CD4-positive, alpha-beta T cell treated with Interleukin-2 at 100 ng/mL for 4 hours (primary cell): ENCODE measurements at places on chromosomes 3 and 15.

- DNase-seq: no peak
These were observed 112.7 kb upstream of the SLC4A7 start for GRCh38 chr3:27596921-27597320.

DNA sequence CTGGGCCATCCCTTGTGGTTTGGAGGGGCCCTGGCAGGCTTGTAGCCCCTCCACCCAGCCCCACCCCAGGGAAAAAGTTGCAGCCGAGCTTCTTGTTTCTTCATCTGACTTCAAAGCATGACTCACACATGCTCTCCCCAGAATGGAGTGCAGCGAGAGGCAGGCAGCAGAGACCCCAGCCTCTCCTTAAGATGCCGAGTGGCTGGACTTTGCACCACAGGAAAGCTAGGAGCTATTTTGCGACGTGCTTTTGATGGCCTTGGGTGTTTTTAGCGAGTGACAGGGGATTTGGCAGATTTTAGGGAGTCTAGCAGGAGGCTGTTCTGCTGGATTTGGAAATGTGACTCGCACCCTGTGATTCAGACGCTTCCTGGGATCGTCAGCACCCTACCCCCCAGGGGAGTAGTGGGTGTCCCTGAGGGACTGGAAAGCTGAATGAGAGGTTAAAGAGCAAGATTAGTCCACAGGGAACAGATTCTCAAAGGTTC lies 14.2 kb downstream of the BAHD1 start:
- no peak for DNase-seq

DNA sequence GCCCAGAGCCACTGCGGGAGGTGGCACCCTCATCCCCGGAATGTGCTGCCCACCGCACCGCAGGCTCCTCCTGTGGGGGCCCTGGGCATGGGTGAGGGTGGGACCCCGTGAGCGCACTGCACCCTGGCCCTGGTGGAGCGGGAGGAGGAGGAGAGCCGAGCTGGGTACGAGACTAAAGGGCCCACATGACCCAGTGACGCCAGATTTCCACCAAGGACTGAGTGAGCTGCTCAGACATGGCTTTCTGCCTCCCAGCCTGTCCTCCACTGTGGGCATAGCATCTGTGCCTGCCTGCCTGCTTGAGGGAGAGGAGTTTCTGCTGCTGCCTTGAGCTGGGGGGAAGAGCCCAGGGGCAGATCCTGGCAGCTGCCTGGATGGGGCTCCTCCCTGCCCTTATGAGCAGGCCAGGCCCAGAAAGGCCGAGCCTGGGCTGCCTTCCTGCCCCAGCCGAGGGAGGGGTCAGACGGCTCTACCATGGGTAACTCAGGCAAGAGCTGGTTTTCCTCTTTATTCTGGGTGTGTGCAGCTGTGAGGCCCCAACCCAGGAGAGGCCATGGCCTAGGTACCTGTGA lies 88.4 kb downstream of the VGLL4 start:
- no peak for DNase-seq

DNA sequence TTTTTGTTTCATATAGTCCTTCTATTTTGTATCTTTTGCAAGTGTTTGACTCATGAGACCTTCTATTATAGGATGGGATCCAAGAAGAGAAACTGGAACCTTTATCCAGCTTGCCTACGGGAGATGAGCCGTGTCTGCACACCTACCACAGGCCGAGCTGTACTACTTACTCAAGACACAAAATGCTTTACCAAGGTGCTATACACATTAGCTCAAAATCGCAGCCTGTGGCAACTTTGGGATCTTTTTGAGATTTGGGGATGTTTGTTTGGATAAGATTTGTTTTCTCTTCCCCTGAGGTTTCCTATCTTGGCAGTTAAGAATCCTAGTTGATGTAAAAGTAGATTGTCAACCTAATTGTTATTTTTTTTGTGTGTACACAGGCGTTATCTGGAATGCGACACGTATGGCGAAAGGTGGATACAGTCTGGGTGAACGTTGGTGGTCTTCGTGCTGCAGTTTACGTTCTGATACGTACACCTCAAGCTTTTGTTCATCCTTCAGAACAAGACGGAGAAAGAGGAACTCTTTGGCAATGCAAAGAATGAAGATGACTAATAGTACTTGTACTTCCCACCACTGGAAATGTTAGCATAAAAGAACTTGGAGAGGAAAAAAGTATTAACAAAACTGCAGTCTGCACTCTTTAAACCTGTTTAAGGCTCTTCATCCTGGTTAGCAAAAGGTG lies 13.1 kb upstream of the SETD5 start:
- no peak for DNase-seq

- peak; percentile 89 for DNase-seq
These were observed 4.4 kb upstream of the CXCR6 start for GRCh38 chr3:45938864-45939263.

- no peak for DNase-seq
These were observed 408.9 kb upstream of the THBS1 start for GRCh38 chr15:39171944-39172368.

DNA sequence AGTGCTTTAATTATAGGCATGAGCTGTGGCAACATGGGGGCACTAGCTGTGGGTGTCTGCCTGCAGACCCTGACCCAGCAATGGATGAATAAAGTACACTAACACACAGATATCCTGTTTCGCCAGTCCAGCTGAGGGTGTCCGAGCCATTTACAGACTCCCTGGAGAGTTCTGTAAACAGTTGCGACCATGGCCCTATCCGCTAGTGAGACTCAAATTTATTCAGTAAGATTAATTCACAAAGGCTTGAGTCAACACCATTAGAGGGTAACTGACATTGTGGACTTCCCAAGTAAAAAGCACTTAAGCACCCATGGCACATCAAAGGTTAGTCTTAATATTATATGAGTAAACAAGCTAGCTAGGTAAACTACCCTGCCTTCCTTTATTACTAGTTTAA lies 161.6 kb downstream of the TBL1XR1 start:
- no peak for DNase-seq

GRCh38 chr3:70824773-70825172 lies 512.3 kb upstream of the MDFIC2 start:
- no peak for DNase-seq

DNA sequence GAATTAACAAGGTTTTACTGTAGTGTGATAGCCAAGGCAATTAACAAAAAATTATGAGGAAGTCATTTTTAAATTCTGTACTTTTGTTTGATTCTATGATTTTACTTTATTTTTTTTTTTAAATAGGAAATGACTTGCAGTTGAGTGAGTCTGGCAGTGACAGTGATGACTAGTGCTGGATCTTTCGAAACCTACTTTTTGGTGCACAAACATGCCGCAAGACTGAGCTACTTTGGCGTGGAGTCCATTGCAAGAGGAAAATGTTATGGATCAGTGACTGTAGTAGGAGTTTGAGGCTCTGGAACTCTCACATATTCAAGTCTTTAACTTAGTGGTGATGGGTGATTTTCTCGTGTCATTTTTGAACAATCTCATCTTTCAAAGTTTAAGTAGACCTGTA lies 11.6 kb downstream of the EAF1 start:
- no peak for DNase-seq

DNA sequence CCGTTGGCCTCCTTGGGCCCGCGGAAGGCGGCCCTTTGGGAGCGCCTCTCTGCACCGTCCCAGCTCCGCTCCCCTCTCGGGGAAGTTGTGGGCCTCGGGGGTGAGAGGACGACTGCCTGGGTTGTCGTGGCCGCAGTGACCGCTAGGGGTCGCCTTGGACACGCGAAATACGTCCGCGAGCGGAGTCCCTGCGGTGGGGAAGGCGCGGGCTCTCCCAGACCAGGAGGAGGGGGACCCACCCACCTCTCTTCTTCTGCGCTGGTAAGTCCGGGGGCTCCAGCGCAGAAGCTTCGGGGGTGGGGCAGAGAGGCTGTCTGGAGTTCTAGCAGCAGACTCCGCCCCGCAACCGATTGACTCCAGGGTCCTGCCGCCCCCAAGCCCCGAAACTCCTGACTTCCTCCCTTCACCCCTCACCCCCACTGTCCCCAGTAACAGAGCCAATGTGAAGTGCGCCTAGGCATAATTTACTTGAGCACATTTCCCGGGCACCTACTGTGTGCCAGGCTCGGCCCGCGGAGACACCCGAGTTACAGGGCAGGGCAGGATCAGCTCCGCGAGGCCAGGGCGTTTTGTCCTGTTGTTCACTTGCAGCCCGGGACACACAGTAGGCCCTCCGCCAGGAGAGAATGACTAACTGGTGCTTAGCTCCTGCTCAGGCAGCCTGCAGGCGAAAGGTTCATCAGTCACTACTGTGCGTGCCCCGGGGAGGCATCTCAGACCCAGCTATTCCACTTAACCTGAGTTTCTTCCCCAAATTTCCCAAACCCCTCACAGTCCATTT lies 32.8 kb downstream of the DNASE1L3 start:
- DNase-seq: peak; percentile 89

GRCh38 chr3:194379231-194379630 lies 9.7 kb upstream of the LRRC15 start:
- DNase-seq: no peak

DNA sequence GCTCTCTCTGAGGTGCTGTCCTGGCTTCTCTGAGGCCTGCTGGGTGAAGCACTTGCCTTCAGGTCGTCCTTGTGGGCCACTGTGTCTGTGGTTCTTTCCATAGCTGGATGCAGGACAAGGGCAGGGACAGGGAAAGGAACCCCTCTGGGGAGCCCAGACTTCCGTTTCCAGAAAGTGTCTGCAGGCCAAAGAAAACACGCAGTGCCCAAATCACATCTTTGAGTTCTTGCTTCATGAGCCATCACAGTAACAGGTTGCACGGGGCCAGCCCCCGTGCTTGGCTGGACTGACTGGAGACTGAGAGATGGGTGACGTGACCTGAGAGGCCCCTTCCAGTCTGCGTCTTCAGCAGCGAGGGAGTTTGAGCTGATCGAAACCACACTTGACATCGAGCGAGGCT lies 115.8 kb downstream of the GABRG3 start:
- no peak for DNase-seq

DNA sequence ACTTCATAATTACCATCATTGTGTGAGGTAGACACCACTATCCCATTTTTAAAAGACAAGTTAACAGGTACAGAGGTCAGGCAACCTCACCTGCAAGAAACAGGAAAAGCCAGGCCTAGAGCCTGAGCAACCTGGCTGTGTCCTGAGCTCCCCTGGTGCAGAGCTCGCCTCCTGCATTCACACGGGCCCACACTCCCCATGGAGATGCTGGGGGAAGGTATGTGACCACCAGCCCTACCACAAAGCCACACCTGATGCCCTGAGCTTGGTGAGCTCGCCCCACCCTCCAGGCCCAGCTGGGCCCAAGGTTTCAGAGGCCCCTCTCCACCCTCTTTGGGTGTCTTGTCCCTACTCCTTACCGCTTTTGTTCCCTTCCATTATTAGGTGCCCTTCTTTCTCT lies 1.2 kb upstream of the EFCAB12 start:
- no peak for DNase-seq

GRCh38 chr15:51708013-51708412 lies 26.7 kb downstream of the SCG3 start:
- no peak for DNase-seq

- no peak for DNase-seq
These were observed 184.5 kb downstream of the FNDC3B start for GRCh38 chr3:172223870-172224269.
